Stimulated activated naive CD8-positive, alpha-beta T cell treated with anti-CD3 and anti-CD28 coated beads, Interleukin-15, amount 100 ng/mL, for 72 hours (primary cell): ENCODE measurements at places on chromosomes 2 and 18.
A peak's percentile ranks its signal among the peaks of the same experiment; 100 is the strongest.

GRCh38 chr2:208595386-208596275 lies 189.0 kb downstream of the PTH2R start:
- DNase-seq = no peak

GRCh38 chr2:186605041-186605440 lies 15.2 kb downstream of the ITGAV start:
- no peak for DNase-seq

DNA sequence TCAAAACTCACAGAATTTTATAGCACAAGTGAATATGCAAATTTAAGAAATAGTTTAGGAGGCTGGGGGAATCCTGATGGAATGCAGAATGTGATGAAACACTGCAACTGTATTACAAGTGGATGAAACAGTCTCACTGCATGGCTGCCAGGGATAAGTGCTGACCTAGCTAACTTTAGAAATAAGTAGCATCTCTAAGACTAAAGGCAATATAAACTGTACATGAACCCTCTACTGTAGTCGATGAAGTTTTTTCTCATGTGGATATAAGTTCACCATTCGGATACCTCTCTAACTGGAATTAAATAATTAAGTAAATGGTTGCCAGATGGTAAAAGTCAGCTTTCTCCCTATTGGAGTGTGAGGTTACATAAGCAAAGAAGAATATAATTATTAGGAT lies 777.8 kb upstream of the RAB6C start:
- no peak for DNase-seq

DNA sequence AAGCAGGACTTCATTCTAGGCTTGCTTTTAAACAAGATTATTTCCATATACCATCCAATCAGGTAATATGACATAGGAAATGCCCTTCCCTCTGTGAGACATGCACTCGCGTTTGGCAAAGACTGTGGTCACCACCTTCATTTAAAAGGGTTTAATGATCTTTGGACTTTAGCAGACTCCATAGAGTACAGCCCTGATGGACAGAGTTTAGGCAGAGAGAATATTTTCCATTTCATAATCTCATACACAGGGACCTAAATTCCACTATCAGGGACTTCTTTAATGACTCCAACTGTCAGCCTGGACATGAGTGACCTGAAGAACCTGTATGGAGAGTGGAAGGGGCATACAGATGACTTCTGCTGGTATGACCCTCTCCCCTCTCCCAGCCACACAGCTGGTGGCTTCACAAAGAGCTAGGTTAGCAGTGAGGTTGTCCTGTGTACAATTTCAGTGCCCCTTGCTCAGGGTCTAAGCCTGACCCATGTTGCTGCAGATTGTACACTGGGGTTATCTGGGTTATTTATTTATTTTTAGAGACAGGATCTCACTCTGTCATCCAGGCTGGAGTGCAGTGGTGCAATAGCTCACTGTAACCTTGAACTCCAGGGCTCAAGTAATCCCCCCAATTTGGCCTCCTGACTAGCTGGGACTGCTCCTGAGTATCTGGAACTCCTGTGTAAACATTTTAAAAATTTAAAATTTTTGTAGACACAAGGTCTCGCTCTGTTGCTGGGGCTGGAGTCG lies 59.2 kb downstream of the PTPRM start:
- no peak for DNase-seq

DNA sequence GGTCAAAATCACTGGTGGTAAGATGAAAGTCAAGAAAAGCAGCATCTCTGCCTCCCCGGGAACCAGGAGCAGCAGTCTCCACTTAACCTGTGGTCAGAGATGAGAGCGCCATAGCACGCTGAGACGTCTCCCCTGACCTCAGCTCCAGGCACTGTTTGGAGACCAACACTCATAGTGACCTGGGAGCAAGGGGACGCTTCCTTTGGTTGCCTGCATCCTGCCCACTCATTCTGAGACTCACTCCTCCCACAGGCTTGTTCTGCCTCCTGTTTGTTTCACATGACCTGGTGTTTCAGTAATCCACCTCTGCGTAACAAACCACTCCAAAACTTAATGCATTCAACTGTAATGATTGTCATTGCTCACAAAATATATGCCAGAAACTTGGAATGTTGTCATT lies 139.3 kb downstream of the ACOXL start:
- DNase-seq = no peak

DNA sequence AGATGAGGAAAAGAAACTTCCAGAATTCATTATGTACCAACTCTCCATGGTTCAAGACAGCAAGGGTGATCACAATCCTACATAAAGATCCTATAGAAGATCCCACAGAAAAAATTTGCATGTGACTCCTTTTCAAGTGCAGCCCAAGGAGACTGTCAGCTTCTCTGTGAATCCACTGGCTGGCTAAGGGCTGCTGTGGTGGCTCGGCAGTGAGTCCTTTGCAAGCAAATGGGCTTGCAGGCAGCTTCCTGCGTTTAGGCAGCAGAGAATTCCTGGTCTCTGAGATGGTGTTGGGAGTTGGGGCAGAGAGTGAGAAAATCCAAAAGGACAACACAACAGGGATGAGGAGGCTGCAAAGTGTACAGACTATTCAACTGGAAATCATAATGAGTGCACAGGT lies 43.4 kb downstream of the NABP1 start:
- DNase-seq = no peak

DNA sequence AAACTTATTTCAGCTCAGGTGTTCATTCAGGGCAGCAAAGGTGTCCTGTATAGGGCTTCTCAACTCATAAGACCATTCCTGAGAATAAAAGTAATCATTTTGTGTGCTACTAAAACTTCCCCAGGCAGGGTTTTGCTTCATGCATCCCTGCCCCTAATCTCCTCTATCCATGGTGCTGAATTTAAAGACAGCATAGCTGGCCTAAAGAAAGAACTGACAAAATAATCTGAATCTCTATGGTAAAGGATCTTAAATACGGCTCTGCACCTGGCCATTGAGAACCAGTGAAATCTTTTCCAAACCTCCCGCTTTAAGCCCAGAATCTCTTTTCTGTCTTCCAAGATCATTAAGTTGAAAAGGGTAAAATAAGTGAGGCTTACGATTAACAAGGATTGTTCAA lies 292.1 kb upstream of the KLHL29 start:
- no peak for DNase-seq

- no peak for DNase-seq
These were observed 4.0 kb upstream of the BIN1 start for GRCh38 chr2:127110985-127111384.

DNA sequence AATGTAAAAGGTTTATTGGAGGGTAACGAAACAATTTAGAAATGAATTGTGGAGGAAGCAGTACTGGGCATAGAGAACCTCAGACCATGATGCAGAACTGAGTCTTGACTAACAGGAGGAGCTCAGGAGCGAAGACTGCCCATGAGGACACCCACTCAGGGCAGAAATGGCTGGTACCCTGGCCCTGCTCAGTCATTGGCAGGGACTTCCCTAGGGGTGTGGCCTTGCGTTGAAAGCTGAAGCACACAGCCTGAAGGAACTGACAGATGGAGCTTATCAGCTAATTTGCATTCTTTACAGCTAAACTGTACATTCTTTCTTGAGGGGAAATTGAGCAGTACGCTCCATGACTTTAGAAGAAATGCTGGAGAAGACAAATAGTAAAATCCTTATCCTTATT lies 57.1 kb downstream of the PDK1 start:
- DNase-seq = no peak

DNA sequence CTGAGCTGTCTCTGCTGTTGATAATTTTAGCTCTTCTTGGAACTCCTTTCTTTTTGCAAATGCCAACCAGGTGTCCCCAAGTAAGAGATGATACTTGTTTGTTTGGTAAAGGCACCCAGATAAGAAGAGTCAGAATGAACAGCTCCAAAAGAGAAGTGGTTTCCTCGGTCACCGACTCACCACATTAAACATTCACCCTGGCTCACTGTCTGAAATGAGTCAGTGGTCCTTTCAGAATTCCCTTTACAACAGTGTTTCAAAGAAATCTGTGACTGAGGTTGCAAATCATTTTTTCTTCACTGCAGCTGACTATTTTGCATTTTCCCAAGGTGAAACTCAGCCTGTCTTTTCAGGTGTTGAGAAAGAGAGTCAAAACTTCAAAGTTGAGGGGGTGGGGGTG lies 16.2 kb upstream of the CXCR4 start:
- peak; percentile 61 for DNase-seq

GRCh38 chr2:36555789-36556188 lies 42.2 kb downstream of the FEZ2 start:
- DNase-seq = no peak

- no peak for DNase-seq
These were observed 126.6 kb upstream of the SLC1A4 start for GRCh38 chr2:64862623-64863022.

DNA sequence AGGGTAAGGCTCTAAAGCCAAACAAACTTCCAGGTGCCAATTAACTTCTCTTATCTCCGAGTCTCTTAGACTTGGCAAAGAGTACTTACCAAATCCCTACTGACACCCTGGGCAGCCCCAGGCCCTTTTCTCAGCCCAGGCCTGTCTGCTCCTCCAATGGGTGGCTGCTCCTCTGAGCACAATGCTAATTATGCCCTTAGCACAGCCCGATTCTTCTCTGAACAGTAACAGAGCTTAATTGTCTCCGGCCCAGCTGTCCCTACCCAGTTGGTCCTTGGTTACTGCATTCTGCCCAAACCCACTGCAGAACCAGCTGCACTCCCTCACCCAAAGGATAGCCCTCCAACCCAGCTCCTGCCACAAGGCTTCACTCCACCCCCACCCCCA lies 110.3 kb downstream of the SMAD7 start:
- DNase-seq = no peak

DNA sequence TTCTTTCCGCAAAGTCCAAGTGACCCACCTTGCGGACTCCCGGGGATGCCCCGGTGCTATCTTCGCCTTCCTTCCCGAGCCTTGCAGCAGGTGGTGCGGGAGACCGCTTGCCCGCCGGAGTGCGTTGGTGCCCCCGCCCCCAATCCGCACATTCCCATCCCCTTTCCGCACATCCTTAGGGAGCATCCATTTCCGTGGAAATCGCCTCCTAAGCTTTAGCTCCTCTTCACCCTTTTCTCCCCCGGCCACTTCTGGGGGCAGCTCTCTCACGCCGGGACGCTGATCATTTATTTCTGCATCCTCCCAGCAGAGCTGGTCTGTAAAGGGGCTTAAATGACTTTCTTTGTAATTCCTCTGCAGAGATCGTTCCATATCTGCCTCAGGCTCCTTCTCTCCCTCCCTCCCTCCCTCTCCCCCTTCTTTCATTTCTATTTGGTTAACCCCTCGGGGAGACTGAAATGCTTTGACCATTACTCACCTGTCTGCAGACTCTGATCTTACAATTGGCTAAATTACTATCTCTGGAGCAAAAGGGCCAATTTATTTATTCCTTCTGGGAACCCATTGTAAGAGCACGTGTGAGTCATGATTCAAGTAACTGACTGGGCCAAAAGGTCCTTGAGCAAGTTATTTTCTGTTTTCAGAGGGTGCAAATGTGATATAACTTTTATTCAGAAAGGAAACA lies 1.3 kb upstream of the LYPD1 start:
- no peak for DNase-seq

GRCh38 chr18:51211552-51211951 lies 14.1 kb upstream of the MEX3C start:
- DNase-seq = peak; percentile 83

DNA sequence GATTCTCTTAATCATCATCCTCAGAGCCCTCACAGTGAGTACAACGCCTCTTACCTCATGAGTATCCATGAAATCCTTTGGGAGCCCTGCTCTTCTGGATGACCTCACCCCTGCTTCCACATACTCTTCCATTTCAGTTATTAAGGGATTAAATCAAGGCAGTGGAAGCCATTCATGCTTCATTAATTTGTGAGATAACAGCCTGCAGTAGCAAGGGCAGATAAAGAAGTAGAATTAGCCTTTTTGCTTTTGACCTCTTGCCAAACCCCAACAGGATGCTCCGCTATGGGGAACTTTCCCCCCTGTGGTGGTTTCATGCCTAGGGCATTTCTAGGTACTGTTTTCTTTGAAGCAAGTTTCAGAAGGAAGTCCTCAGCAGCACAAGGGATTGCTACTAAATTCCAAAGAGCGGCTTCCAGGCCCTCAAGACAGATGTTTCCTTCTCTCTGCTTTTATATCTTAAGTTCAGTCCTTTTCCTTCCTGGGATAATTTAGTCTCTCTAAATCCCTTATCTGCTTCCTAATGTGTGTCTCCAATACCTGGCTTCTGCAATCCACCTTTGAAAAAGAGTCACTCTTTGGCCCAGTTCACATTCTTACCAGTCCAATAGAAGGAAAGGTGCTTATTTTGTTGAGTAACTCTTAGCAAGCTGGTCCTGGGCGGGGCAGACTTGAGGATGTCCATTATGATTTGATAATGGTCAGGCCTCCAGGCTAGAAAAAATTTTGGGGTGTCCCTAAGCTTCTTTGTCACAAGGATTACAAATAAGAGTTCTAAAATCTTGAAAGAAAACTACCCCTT lies 76.9 kb downstream of the MYO1B start:
- peak; percentile 9 for DNase-seq

DNA sequence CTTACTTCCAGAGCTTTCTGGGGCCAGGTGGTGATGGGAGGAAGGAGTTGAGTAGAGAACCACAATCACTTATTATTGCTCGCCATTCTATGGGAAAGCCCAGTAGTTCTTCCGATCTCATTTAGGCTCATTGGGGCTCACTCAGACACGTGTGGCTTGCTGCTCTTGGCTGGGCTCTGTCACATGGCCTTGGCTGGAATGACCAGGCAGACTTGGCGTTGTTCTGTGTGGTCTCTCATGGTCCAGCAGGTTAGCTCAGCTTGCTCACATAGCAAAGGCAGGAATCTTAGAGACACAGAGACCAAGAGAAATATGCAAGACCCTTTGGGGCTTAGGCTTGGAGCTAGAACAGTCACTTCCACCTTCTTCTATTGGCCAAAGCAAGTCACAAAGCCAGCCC lies 261.2 kb downstream of the LOXHD1 start:
- no peak for DNase-seq

DNA sequence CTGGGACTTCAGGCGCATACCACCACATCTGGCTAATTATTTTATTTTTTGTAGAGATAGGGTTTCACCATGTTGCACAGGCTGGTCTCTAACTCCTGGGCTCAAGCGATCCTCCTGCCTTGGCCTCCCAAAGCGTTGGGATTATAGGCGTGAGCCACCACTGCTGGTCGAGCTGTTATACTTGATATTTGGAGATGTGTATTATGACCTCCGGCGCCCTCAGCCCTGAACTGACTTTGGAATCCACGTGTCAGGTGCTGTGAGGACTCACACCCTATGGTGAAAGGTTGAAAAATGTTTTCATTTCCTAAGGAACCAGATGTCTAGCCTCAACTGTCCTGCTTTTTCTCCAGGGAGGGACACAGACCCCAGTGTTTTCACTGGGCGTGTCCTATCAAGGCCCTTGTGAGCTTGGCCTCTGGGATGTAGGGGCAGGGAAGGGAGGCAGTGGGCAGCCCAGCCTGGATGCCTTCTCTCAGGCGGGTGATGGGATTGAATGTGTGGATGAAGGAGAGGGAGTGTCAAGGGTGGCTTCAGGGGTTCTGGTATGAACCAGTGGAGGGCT lies 56.4 kb upstream of the HAAO start:
- DNase-seq = no peak

- DNase-seq = no peak
These were observed 129.3 kb downstream of the MARCHF4 start for GRCh38 chr2:216243026-216243425.
